ENCODE measurements at places on chromosomes 16 and 17.

GRCh38 chr17:65867014-65867413 lies 305.6 kb upstream of the AXIN2 start:
- no peak for DNase-seq

GRCh38 chr16:73473713-73474112 lies 425.8 kb upstream of the ZFHX3 start:
- DNase-seq = no peak

DNA sequence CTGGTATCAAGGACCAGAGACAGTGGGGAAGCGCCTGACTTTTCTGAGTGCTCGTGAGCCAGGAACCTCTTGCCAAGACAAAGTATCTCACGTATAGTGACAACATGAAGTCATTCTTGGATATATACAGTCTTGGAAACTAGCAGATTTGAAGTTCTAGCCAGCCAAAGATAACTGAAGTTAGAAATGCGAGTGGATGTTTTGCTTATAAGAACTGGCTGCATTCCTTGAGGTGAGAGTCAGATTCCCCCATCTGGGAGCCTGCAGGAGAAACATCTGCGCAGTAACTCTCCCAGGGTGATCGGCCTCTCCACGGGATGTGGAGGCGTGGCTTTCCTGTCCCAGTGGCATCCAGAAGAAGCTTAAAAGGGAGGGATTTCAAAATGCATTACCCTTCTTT lies 89.8 kb downstream of the SHISA6 start:
- peak; percentile 15 for DNase-seq

DNA sequence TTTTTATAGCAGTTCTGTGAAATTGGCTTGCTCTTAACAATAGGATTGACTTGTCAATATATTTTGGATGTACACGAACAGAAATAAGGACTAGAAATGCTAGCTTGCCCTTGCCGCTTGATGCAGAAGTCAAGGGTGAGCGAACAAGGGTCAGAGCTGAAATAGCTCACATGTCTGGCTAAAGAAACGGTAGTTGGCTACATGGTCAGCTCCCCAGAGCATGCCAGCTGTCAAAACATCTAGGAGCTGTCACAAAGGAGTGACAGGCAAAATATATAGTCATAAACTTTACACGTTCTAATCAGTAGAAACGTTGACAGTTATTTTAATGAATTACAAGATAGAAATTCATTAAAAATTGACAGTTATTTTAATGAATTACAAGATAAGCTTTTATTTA lies 2.9 kb upstream of the MEIOB start:
- no peak for DNase-seq

- peak; percentile 79 for DNase-seq
These were observed 31.8 kb downstream of the USP7 start for GRCh38 chr16:8931859-8932258.

DNA sequence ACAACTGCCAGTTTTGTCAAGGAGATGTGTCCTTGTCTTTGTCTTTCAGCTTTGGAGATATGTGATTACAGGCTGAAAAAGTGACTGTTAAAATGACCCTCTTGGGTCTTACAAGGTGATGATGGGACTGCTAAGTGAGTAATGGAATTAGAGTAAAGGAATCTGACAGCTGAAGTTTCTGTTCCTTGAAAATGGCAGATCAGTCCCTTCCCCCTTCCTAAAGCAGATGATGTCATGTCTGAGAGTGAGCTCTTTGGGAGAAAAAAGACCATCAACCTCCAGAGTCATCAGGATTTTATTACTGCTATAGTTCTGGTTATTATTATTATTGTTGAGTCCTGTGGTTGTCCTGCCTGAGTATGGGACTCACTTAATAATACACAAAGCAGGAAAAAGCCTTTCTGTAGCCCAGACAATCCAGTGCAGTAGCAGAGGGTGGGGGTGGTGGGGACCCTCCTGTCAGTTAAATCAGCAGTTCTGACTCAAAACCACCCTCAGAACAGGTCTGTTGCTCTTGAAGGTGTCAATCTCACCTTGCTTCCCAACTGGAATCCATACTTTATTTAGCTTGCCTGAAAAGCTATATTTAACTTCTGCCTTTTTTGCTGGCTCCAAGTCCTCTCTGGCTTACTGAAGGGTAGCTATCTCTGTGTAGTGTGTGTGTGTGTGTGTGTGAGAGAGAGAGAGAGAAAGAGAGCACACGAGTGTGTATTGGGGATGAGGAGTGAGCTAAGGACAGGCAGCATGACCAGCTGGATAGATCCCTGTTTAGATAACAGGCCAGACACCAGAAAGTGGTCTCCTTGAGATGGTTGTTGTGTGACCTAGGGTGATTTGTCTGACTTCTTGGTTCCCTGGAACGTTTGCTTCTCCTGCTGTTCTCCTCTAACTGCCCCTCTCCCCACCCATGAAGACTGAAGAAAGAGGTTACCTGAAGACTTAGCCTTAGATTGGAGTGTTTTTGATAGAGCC lies 4.9 kb downstream of the HROB start:
- no peak for DNase-seq

- DNase-seq = no peak
These were observed 1.8 kb downstream of the KIF1C start for GRCh38 chr17:4999430-5000093.

DNA sequence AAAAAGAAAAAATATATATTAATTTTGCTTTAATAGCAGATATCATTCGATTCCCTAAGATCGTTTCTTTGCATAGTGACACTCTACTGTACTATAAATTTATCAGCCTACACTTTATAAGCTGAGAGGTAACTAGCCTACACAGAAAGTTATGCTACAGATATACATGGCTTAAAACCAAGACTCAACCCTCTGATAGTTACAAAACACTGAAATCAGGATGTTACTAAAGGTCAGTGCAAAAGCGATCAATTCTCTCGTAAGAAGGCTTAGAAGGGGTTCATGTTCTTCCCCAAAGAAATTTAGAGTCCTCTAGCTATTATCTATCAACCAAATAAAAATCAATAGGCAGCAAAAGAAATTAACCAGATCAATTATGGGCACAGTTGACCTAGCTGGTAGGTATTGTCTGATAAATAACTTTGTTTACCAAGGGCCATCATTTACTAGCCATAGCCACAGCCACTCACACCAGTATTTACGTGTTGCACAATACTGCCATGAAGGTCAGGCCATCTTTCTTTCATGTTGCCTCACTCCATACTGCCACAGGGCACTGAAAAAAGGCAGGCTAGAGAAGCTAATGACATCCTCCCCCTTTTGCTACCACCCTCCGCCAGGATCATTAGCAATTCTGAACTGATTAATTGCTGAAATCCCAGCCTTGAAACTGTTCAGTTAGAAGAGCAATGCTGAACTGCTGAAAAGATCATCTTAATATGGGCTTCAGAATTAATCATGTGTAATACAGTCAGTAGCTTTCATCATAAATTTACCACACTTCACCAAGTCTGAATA lies 43.7 kb downstream of the RND2 start:
- peak; percentile 30 for DNase-seq

DNA sequence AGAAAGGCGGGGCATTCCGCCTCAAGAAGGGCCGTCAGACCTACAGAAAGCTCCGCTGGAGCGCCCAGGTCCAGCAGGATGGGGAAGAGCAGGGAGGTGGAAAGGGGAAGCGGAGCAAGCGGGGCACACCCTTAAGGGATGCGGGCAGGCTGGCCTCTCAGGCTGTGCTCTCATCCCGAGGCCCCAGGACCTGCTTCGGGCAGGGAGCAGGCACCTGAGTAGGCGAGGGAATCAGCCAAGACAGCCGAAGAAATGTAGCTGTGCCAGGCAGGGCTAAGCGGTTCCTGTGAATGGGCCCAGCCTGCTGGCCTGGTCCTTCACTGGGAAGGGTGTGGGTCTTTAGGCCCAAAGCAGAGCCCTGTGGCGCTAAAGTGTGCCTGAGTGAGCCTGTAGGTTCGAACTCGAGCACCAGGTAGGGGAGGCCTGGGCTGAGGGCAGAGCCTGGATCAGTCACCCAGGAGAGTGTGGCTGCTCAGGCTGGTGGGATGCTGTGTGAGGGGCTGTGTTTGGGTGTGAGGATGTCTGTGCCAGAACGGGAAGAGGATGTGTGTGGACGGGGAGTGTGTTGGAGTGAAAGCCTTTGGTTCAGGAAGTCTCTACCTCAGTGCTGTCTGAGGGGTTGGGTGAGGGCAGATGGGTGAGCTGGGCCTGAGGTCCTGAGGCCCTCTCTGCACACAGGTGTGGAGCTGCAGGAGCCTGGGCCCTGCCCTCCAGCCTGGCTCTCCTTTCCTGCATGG lies 3.3 kb downstream of the TBX4 start:
- no peak for DNase-seq

DNA sequence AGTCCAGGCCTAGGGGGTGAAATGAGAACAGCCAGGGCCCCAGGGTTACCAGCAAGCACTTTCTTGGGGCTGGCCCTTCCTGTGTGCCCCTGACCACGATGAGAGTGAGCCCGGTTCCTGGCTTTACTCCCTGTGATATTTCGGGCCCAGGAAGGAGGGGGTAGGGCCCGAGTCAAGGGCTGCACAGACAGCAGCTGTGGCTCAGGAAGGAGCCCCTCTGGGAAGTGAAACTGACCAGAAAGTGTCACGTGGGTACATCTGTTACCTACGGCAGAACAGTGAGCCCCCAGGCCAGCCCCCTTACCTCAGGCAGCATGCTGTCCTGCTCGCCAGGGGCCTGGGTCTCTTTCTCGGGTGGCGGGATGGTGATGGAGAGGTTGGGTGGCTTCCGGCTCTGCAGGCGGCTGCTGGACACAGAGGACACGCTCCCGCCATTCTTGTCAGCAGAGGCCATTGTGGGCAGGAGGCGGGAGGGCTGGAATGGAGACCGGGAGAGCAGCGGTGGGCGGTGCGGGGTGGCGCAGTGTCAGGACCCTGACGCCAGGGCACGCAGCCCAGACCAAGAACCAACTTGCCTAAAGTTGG lies 13.8 kb downstream of the AANAT start:
- DNase-seq = no peak

- DNase-seq = no peak
These were observed 100.7 kb downstream of the ABCA8 start for GRCh38 chr17:68854452-68854851.

GRCh38 chr16:8996891-8997290 lies 33.2 kb upstream of the USP7 start:
- DNase-seq = no peak

DNA sequence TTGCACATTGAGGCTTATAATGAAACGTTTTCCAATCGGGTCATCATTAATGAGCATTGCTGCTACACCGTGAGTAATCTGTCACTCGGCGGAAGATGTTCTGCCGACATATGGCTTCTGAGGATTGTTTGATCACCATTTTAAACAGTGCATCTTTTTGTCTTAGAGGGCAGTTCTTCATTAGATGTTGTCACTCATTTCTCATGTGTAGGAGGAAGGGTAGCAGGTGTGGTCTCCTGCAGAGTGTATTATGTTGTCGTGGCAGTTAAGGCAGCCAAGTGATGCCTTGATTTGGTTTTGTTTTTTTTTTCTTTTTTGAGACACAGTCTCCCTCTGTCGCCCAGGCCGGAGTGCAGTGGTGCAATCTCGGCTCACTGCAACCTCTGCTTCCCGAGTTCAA lies 50.5 kb downstream of the SEC14L1 start:
- no peak for DNase-seq

DNA sequence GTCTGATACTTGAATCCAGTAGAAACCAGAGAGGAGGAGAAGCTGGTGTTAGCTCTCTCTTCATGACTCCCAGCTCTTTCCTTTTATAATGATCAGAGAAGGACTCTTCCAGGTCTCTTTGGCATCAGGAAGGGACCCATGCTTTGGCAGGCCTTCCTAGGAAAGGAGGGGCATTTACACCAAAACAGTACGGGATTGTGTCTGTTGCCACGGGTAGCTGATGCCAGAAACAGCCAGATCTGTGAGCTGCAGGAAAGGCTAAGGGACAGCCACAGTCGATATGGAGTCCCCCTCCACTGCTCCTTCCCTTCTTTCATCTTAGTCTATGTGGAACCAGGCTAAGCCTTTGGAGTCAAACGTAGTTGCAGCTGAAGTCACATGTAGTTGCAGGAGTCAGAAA lies 9.3 kb downstream of the CEP295NL start:
- no peak for DNase-seq

GRCh38 chr16:59591480-59591879 lies 857.4 kb upstream of the GOT2 start:
- DNase-seq = peak; percentile 20

GRCh38 chr16:87393680-87394055 lies 1.5 kb downstream of the MAP1LC3B start:
- DNase-seq = no peak

DNA sequence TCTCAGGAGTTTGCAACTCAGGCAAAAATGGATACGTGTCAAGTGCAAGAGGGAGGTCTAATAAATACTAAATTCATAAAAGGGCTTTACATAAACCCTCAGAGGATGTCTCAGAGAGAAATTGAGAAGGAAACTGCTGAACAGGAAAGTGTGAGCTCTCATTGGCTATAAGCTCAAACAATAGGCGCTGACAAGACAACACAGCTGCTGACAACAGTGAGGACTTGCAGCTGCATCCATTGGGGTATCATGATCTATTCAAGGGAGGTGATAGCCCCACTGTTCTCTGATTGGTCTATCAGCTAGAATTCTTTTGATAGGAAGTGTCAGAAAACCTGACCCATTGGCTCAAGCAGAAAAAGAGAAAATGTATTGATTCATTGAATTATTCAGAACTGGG lies 187.2 kb downstream of the CBLN1 start:
- DNase-seq = no peak

DNA sequence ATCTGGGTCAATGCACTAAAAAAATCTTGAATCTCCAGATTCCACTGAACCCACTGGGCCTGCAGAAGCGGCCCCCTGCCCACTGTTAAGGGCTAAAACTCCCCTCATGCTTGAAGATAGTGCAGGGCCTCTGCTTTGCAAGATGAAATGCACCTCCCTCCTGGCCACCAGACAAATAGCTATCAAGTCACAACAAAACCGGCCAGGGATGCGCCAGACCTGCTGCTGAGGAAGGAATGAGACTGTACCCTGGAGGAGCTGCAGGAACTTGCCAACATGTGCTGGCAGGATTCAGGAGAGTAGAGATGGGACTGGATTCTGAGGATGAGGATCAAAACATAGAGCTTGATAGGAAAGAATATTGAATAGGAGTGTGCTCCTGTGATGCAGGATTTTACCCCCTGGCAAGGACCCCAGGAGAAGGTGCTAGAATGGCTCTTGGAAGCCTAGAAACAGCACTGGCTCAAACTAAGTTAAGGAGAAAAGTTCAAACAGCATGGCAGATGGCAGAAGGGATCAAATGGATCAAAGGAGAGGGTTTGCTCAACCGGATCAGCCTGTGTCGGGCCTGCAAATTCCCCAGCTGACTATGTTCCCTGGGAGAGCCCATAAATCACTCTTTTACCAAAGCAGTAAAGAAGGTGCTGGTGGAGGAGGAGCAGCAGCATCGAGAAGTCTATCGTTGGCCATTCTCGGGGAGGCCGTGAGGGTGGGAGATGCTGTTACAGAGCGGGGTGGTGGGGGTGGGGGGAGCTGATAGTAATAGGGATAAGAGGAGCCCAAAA lies 27.2 kb upstream of the XYLT2 start:
- no peak for DNase-seq

- DNase-seq = no peak
These were observed 6.5 kb upstream of the PKMYT1 start for GRCh38 chr16:2986623-2987188.

- no peak for DNase-seq
These were observed 41.5 kb downstream of the PLD6 start for GRCh38 chr17:17164676-17165075.

Data from astrocyte of the hippocampus (primary cell).